Left ventricle myocardium inferior (tissue), 1 donor: ENCODE measurements at places on chromosomes 6 and 20. TPM values are rescaled to one million over a fixed set of nuclear protein-coding genes. Genes with fewer than 3 reads are reported as not detected.

Gene ADISSP
- total RNA-seq = 10.2 TPM

Gene CDH26
- 1.3 TPM for total RNA-seq

Gene ZNF184
- 3.2 TPM for total RNA-seq

Gene TNNC2
- total RNA-seq = 0.33 TPM

Gene DACT2
- total RNA-seq = 2.3 TPM

Gene MICAL1
- total RNA-seq = 5.6 TPM

Gene OOEP
- not detected for total RNA-seq

Gene GNAS-AS1
- 0.25 TPM for total RNA-seq

Gene GABRR2
- total RNA-seq = 0.69 TPM

Gene BTNL2
- not detected for total RNA-seq

Gene FKBP5
- total RNA-seq = 101 TPM

Gene WFDC2
- total RNA-seq = not detected

Gene CCN6
- not detected for total RNA-seq

Gene TCP11
- total RNA-seq = not detected

Gene TREML2
- total RNA-seq = not detected

DNA sequence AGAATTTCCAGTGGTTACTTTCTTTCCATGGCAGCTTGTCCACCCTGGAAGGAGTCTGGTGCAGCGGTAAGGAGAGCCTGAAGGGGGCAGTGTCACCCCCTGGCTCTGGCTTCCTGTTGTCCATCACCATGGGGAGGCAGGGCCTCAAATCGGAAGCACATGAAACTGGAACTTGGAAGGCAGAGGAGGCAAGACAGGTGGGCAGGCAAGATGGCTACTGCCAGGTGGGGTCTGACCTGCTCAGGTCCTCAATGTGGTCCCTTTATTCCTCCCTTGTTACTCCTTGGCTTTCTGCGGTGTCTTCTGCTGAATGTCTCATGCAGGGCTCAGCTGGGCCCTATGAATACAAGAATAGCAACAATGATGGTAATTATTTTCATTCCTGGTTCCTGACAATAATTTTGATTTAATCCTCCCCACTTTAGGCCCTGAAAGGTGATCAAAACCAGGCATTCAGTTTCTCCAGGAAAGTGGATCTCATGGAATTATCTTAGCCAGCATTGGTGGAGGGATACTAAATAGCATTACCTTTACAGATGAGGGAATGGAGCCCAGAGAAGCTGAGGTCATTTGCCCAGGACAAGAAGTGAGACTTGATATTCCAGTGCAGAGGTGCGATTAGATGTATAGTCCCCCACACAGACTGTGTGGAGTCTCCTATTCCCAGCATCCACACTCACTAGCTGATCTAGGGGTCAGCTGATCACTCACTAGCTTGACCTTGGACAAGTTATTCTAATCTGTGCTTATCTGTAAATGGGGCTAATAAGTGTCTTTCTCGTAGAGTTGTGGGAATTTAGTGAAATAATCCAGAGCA, 17.6 kb upstream of the SNAI1 start:
- no peaks in the 10 kb centered on the region for H3K27me3 ChIP-seq
- no peak overlapping the region for H3K4me3 ChIP-seq
- H3K36me3 ChIP-seq = peaks cover 1% of the 10 kb centered on the region
- peaks cover 17% of the 10 kb centered on the region for H3K4me1 ChIP-seq

DNA sequence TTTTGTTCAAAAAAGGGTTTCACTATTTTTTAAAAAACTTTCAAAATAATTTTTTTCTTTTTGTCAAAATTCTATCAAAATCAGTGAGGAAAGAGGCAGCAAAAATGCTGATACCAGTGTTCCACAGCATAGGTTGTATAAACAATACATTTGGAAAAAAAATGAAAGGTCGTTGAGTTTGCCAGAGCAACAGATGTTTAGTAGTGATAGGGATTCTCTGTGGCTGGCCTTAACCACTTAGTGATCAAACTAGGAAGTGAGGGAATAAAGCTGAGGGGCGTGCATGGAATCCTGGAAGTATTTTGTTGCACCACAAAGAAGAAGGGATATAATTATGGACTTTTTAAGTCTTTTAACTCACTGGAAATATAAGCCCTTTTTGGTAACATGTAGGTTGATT, 555.3 kb upstream of the CHD6 start:
- peaks cover 10% of the 10 kb centered on the region for H3K27me3 ChIP-seq
- no peaks in the 10 kb centered on the region for H3K4me1 ChIP-seq
- DNase-seq = no peak
- no peak overlapping the region for H3K27ac ChIP-seq
- no peaks in the 10 kb centered on the region for H3K36me3 ChIP-seq
- no peak overlapping the region for H3K4me3 ChIP-seq

DNA sequence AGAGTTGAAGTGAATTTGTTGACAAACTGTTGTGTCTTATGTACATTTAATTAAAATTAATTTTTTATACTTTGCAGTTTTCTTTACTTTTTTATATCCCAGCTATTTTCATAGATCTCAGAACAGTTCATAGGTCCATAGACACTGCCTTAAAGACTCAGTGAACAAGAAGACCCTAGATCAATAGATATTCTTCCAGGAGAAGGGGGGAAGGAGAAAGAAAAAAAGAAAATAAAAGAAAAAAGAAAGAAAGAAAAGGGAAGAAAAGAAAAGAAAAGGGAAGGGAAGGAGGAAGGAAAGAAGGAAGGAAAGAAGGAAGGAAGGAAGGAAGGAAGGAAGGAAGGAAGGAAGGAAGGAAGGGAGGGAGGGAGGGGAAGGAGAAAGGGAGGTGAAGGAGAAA, 130.8 kb downstream of the MAFB start:
- H3K27ac ChIP-seq = no peak overlapping the region
- no peaks in the 10 kb centered on the region for H3K27me3 ChIP-seq
- peaks cover 2% of the 10 kb centered on the region for H3K4me1 ChIP-seq
- DNase-seq = no peak
- H3K36me3 ChIP-seq = no peaks in the 10 kb centered on the region

DNA sequence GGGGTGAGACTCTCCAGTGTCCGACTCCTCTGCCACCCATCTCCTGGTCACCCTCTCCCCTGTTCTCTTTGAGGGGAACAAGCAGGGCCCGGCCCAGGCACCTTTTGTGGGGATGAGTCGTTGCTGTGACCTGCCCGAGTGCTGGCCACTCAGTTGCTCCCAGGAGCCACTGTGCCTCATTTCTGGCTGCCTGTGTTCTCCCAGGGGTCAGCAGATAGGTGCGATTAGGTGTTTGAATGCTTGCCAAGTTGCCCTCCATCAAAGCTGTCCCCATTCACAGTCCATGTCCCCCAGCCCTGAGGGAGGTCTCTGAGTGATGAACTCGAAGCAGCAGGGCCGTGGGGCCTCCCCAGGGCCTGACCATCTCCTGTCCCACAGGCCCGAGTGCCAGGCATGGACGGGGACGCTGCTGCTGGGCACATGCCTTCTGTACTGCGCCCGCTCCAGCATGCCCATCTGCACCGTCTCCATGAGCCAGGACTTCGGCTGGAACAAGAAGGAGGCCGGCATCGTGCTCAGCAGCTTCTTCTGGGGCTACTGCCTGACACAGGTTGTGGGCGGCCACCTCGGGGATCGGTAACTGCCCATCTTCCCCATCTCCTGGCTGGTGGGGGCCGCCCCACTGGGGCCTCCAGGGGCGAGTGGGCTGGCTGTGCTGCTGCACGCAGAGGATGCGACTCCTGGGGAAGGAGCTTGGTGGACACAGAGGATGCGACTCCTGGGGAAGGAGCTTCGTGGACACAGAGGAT, 4.1 kb downstream of the SLC17A9 start:
- no peaks in the 10 kb centered on the region for H3K27me3 ChIP-seq
- H3K4me3 ChIP-seq = no peak overlapping the region
- H3K27ac ChIP-seq = peak overlapping the region; percentile 67
- no peak for DNase-seq
- H3K4me1 ChIP-seq = peaks cover 41% of the 10 kb centered on the region

GRCh38 chr20:60053125-60053817, 95.0 kb downstream of the CDH26 start:
- H3K36me3 ChIP-seq = no peaks in the 10 kb centered on the region
- H3K27ac ChIP-seq = no peak overlapping the region
- H3K27me3 ChIP-seq = peaks cover 15% of the 10 kb centered on the region
- no peak for DNase-seq
- peaks cover 17% of the 10 kb centered on the region for H3K4me1 ChIP-seq

- DNase-seq = peak; percentile 15
- H3K4me1 ChIP-seq = peaks cover 9% of the 10 kb centered on the region
- H3K27ac ChIP-seq = no peak overlapping the region
- H3K27me3 ChIP-seq = no peaks in the 10 kb centered on the region
- peaks cover 17% of the 10 kb centered on the region for H3K36me3 ChIP-seq
Measured at GRCh38 chr6:353642-354614, 37.6 kb upstream of the IRF4 start.

- DNase-seq = no peak
- no peaks in the 10 kb centered on the region for H3K36me3 ChIP-seq
- H3K4me1 ChIP-seq = no peaks in the 10 kb centered on the region
- no peak overlapping the region for H3K4me3 ChIP-seq
- no peak overlapping the region for H3K27ac ChIP-seq
Measured at GRCh38 chr6:108492131-108492766, 68.5 kb upstream of the FOXO3 start.

DNA sequence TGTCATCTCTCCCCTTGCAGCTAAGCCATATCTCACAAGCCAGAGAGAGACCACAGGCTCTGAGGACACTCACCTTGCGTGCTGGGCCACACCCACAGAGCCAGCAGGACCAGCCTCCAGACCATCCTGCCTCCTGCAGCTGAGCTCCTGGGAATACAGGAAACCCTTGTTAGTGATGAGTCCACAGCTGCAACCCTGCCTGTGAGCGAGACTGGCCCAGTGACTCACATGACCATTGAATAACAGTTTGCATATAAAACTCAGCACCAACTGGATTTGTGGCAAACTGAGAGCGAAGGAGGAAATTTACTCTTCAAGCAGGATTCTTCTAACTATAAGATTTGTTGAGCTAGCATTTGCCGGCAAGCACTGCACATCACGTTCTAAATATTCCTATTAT, 3.0 kb downstream of the THBS2 start:
- no peak for DNase-seq
- H3K36me3 ChIP-seq = peaks cover 9% of the 10 kb centered on the region
- peaks cover 66% of the 10 kb centered on the region for H3K27me3 ChIP-seq
- H3K4me1 ChIP-seq = peaks cover 16% of the 10 kb centered on the region
- peak overlapping the region; percentile 54 for H3K4me3 ChIP-seq

- no peaks in the 10 kb centered on the region for H3K4me1 ChIP-seq
- no peaks in the 10 kb centered on the region for H3K27me3 ChIP-seq
- H3K27ac ChIP-seq = no peak overlapping the region
- H3K36me3 ChIP-seq = no peaks in the 10 kb centered on the region
Measured at GRCh38 chr6:126307849-126308248, 32.1 kb upstream of the CENPW start.

DNA sequence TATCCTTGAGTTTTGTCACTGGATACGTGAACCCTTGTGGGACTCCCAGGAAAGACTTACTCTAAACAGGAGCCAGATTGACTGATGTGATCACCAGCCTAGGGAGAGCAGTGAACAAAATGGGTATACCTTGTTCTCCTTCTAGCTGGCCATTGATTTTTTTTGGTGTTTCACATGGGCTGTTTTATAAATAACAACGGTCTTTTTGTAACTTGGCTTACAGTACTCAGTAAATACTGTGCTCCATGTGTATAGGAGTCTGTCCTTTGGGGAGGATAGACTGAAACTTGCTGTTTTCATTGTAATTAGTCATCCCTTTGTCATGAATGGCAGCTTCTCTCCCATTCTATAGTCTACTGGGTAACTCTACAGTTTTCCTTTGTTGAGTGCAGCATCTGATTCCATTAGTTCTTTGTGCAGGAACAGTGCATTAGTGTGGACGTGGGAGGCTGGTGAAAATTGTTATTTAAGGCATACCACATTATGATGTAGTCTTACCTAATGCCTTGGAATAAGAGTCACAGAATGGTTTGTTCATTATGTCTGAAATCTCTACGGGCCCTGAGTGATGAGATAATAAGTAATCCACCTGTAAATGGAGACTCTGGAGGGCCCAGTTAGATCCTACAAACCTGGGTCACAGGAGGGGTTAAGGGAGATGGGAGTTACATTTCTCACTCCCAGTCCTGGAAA, 89.5 kb downstream of the TIAM2 start:
- H3K27ac ChIP-seq = no peak overlapping the region
- no peaks in the 10 kb centered on the region for H3K4me1 ChIP-seq
- no peak overlapping the region for H3K4me3 ChIP-seq
- no peaks in the 10 kb centered on the region for H3K36me3 ChIP-seq

DNA sequence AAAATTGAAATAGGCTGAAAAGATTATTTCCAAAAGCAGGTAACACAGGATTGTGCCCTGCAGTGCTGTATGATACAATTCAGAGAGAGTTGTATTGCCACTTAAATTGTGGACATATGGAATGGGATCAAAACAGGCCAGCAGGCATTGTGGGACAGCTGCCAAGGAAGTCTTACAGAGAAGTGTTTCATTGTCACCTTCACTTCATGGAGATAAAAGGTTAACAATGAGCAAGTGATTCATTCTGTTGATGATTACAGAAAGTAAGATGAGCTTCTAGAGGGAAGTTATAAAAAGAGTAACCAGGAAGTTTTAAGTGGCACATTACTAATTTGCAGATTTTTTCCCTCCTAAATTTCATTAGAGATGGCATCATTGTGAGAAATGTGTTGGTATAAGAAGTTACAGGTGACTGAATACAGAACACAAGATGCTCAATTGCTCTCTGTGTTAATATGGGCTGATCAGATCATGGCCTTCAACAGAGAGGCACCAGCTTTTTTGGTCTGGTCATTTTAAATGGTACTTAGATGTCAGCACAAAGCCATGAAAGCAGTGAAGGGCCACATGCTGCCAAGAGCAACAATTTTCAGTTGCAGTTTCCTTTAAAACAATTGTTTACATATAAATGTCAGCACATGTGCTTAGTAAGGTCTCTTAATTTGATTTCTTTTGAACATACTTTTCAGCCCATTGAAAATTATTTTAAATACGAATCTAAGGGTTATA, 402.5 kb upstream of the FKBP1C start:
- H3K4me3 ChIP-seq = no peak overlapping the region
- DNase-seq = no peak
- H3K27ac ChIP-seq = no peak overlapping the region
- H3K4me1 ChIP-seq = no peaks in the 10 kb centered on the region
- no peaks in the 10 kb centered on the region for H3K36me3 ChIP-seq

- no peak for DNase-seq
- peaks cover 29% of the 10 kb centered on the region for H3K4me1 ChIP-seq
- no peaks in the 10 kb centered on the region for H3K36me3 ChIP-seq
- H3K4me3 ChIP-seq = no peak overlapping the region
- no peaks in the 10 kb centered on the region for H3K27me3 ChIP-seq
- H3K27ac ChIP-seq = no peak overlapping the region
Measured at GRCh38 chr6:116144605-116145004, 18.7 kb upstream of the COL10A1 start.

- H3K4me3 ChIP-seq = no peak overlapping the region
- H3K36me3 ChIP-seq = no peaks in the 10 kb centered on the region
- no peaks in the 10 kb centered on the region for H3K4me1 ChIP-seq
- no peak overlapping the region for H3K27ac ChIP-seq
Measured at GRCh38 chr6:35972471-35973367, 51.7 kb downstream of the SLC26A8 start.

GRCh38 chr20:63345328-63346100, 15.6 kb downstream of the CHRNA4 start:
- peaks cover 41% of the 10 kb centered on the region for H3K27me3 ChIP-seq
- H3K4me1 ChIP-seq = peaks cover 29% of the 10 kb centered on the region
- DNase-seq = peak; percentile 67
- no peaks in the 10 kb centered on the region for H3K36me3 ChIP-seq
- no peak overlapping the region for H3K4me3 ChIP-seq
